Activated CD4-positive, alpha-beta T cell treated with anti-CD3 and anti-CD28 coated beads, Interleukin-2, amount 50 U/mL, for 48 hours (primary cell): ENCODE measurements at places on chromosomes 1 and 21.
A peak's percentile ranks its signal among the peaks of the same experiment; 100 is the strongest.

DNA sequence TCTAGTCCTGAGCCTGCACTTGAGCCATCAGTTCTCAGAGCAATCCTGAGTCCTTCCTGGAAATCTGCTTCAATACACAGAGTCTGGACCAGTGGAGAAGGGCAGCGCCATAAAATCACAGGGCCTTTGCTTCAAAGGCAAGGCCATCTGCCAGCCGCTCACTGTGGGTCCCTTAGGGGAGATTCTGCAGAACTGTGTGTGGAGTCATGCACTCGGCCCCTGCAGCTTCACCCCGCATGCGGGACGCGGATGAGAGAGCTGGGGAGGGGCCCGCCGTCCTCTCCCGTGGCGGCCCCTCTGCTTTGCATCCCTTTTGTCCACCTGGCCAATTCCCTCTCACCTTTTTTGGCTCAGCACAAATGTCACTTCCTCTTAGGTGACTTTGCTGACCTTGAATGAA is 311.2 kb upstream of the VAMP3 start:
- DNase-seq: no peak

GRCh38 chr1:26114165-26114927 is 2.7 kb downstream of the PDIK1L start:
- no peak for DNase-seq

DNA sequence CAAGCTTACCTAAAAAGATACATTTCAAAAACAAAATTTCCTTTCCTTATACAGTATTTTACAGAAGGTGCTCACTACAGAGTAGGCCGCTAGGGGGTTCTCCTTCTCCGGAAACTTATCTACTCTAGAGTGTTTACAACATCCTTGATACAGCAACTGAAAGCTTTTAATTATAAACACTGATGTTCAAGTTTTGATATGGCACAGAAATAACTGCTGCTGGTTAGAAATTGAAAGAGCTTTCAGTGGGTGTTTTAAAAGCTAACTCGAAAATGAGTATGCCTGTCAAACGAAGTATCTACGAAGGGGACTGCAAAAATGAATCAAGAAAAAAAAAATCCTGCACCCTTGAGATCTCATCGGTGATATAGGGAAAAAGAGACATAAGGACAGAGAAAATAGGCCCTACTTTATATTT is 1.0 kb downstream of the YOD1 start:
- peak; percentile 38 for DNase-seq

DNA sequence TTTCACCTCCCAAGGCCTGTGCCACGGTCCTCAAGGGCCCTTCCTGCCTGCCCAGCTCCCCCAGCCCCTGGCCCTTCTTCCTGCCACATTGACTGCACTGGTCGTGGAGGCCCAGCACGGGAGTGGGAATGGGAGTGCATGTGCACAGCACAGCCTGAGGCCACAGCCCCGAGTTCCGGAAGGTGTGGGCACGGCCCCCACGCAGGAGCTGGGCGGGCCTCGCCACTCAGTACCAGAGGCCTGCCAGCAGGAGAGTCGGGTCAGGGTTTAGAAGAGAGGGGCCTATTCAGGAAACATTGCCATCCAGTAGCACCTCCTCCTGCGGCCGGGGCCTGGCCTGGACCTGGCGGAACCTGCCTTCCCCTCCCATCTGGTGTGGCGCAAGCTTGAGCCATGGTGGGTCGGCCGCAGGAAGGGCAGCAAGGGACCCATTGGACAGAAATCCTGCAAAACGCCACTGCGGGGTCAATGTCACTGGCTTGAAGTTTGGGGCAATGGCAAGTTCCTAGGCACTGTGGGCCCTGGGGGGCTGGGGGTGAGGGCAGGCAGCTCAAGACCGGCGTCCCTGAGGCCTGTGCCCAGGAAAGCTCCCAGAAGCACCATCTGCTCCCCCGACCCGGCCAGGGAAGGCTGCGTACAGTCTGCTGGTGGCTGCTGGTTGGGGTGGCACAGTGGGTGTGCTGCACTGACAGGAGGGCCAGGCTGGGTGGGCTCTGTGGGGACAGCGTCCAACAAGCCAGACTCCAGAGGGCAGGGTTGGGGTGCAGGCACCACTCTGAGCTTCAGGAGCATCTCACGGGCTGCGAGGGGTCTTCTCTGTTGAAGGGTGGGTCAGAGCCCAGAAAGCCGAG is 1.8 kb upstream of the TMEM52 start:
- DNase-seq: no peak

GRCh38 chr1:94863919-94864318 is 43.8 kb downstream of the SLC44A3 start:
- no peak for DNase-seq

DNA sequence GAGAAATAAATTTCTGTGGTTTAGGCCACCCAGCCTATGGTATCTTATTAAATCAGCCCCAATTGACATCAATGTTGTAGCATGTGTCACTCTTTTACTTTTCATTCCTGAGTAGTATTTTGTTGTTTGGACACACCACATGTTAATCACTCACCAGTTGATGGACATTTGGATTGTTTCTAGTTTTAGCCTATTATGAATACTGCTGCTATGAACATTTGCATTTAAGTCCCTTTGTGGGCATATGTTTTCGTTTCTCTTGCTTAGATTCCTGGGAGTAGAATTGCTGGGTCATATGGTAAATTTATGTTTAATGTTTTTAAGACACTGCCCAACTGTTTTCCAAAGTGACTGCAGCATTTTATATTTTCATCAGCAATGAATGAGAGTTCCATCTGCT is 50.2 kb upstream of the NUF2 start:
- DNase-seq: no peak

- DNase-seq: no peak
Observed at GRCh38 chr21:41478319-41479177, 29.4 kb downstream of the TMPRSS2 start.

DNA sequence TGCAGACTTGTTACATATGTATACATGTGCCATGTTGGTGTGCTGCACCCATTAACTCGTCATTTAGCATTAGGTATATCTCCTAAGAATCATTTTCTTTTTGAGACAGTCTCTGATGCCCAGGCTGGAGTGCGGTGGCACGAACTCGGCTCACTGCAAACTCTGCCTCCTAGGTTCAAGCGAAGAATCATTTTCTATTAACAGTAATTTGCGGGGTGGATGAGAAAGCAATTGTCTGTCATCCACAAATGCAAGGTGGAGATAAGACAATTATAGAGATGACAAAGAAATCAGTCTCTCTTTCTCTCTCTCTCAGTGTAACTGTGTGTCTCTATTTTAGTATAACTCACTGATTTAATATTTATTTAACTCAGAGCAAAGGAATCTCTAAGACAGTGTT is 131.0 kb upstream of the KIAA1614 start:
- no peak for DNase-seq

DNA sequence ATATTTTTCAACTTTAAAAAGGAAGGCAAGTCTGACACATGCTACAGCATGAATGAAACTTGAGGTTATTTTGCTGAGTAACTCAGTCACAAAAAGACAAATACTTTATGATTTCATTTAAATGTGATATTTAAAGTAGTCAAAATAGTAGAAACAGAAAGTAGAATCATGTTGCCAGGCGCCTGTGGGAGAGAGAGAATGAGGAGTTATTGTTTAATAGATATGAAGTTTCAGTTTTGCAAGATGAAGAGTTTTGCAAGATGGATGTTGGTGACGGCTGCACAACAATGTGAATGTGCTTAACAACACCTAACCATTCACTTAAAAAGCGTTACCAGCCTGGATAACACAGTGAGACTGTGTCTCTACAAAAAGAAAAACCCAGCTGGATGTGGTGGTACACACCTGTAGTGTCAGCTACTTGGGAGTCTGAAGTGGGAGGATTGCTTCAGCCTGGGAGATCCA is 20.7 kb upstream of the ATP1A1 start:
- DNase-seq: peak; percentile 20

DNA sequence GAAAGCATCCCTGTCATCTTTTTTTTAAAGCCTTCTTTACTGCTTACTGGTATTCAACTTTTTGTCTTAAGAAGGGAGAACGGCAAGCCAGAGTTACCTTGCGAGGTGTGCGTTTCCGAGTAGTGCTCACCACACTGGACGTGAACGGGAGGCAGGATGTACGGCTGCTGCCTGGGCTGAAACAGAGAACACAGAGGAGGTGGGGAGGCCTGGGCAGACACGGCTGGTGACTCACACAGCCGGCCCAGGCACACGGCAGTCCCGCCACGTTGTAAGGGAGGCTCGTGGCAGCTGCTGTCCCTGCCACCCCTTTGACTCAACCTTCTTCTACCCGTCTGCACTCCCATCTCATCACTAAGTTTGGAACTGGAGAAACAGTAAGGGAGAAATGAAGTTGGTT is 105.8 kb downstream of the SMYD2 start:
- DNase-seq: no peak

DNA sequence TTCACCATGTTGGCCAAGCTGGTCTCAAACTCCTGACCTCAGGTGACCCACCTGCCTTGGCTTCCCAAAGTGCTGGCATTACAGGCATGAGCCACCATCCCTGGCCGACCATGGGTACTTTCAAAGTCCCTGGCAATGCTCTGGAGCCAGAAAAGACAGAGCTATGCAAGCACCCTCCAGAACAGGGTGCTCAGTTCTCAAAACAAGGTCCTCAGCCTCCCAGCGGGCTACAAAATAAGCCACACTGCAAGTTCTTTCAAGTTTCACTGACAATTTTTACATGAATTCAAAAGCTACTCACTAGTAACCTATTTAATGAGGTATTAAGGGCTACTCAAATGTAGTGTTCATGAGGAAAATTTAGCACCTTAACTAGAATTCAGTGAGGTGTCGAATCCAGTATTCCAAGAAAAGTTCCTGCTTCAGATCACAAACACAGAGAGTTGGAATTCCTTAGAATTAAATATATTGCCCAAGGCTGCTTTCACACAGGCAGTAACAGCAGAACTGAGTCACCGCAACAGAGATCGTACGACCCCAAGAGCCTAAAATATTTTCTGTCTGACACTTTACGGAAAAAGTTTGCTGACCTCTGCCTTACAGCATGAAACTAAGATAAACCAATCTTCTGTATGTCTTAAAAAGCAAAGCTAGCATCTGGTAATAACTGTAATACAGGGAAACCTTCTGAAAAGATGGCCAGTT is 60.7 kb downstream of the HSF2BP start:
- no peak for DNase-seq

DNA sequence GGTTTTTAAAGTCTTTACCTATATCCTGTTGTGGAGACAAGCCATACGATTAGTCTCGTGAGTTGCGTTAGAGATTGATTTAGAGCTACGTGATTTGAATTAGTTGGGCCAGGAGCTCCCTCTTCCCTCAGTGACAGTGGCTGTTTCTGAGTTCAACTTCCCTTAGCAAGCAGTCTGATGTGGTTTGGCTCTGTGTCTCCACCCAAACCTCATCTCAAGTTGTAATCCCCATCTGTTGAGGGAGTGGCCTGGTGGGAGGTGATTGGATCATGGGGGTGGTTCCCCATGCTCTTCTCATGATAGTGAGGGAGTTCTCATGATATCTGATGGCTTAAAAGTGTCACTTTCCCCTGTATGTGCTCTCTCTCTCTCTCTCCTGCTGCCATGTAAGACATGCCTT is 192.9 kb upstream of the PTGFR start:
- DNase-seq: no peak

GRCh38 chr1:151369621-151370048 is 2.9 kb downstream of the SELENBP1 start:
- DNase-seq: no peak

DNA sequence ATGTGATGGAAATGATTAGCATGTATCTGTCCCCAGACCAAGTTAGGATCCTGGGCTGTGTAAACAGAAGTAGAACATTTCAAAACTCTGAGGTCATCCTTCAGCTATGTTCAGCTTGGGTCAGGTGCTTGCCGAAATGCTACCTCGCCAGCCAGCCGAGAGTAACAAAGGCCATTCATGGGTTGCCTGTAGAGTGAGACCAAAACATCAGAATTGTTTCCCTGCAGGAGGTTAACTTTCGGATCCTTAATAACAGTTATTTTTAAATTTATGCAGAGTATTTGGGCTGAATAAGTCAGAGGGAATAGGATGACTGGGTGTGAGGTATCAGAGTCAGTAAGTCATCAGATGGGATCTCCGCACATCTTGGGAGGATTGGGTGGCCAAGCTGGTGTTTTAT is 35.6 kb downstream of the SMYD2 start:
- DNase-seq: no peak

DNA sequence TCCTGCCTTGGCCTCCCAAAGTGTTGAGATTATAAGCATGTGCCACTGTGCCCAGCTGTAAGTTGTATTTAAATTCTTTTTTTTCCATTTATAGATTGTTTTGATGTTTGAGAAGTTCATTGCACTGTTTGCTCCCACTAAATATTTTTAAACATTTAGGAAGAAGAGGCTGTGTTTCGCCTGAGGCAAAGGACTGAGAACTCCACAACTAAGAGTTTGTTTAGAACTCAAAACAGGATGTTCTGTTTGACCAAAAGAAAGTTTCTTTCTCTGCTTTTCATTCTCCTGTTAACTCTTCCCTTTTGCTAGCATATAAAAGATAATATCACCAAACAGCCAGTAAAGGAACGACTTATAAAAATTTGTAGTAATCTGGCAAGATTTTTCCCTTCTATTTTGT is 87.0 kb downstream of the RUNX1 start:
- no peak for DNase-seq

GRCh38 chr1:8247811-8248436 is 70.0 kb upstream of the SLC45A1 start:
- no peak for DNase-seq

GRCh38 chr1:147171399-147172167 is 687 bp downstream of the PRKAB2 start:
- peak; percentile 11 for DNase-seq

- no peak for DNase-seq
Observed at GRCh38 chr1:169259816-169260215, 107.8 kb downstream of the NME7 start.

GRCh38 chr1:76059451-76059850 is 15.1 kb upstream of the ST6GALNAC3 start:
- no peak for DNase-seq

DNA sequence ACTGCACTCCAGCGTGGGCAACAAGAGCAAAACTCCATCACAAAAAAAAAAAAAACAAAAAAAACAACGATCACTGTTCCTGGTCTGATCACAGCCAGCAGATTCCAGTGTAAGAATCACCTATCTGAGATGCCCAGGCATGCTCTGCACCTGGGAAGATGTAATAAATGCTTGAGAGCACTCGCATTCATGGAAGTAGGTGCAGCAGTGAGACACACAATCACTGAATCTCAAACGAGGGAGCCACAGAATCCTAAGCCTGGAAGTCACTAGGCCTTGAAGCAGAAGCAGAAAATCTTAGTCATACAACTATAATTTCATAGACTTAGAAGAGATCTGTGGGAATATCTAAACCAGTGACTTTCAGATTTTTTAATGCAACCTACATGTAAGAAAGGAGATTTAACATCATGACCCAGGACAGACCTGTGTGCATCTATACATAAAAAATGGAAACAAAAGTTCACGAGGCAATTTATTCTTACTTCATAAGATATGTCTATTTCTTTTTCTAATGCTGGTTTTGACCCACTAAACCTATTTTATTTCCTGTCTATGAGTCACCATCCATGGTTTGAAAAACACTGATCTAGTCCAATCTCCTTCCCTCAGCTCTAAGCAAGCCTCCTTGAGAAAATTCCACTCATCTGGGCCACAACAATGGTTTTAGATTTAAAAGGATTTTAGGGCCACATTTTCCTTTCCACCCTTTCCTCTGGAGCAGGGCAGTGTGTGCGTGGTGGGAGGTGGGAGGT is 30.4 kb downstream of the RIMS3 start:
- DNase-seq: no peak
